ENCODE measurements at places on chromosomes 7 and 10. TPM values are rescaled to one million over a fixed set of nuclear protein-coding genes. Genes with fewer than 3 reads are reported as not detected.

GRCh38 chr10:122245136-122245535 lies 26.0 kb upstream of the BTBD16 start:
- DNase-seq: no peak

DNA sequence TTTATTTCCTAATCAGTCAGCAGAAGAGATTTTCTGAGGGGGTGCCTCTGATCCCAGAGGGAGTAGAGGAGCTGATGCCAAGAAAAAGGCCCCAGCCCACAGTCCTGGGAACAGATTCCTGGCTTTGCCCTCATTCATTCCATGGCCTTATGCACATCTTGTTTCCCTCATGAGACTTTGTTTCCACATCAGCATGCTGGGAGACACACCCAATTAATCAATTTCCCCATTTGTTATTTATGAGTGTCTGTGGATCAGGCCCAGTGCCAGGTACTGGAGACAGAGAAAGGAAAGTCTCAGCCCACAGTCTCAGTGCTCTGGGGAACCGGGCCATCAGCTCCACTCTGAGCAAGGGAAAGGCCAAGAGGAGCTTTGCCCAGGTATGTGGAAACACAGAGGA lies 496.2 kb upstream of the ZMIZ1 start:
- DNase-seq: no peak

The PNLIP gene
- total RNA-seq: 1.3 TPM

DNA sequence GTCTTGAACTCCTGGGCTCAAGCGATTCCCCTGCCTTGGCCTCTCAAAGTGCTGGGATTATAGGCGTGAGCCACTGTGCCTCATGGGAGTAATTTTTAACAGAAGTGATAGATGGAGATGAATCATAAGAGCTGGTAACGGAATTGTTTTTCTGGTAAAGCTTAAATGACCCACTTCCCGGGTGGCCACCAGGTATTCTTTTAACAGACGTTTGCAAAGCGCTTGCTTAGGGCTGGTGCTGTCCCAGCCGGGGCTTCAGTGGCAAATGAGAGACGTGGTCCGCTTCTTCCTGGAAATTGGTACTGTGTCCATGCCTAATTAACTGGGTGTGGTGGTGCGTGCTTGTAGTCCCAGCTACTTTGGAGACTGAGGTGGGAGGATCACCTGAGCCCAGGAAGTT lies 23.5 kb downstream of the CAMK1D start:
- DNase-seq: no peak

The INMT gene
- 0.32 TPM for total RNA-seq

GRCh38 chr7:128891110-128891941 lies 19.2 kb downstream of the KCP start:
- no peak for DNase-seq

GRCh38 chr7:105806592-105807447 lies 69.6 kb downstream of the ATXN7L1 start:
- no peak for DNase-seq

GRCh38 chr10:17472481-17473227 lies 18.3 kb upstream of the ST8SIA6 start:
- DNase-seq: no peak

The PNLIPRP3 gene
- not detected for total RNA-seq

DNA sequence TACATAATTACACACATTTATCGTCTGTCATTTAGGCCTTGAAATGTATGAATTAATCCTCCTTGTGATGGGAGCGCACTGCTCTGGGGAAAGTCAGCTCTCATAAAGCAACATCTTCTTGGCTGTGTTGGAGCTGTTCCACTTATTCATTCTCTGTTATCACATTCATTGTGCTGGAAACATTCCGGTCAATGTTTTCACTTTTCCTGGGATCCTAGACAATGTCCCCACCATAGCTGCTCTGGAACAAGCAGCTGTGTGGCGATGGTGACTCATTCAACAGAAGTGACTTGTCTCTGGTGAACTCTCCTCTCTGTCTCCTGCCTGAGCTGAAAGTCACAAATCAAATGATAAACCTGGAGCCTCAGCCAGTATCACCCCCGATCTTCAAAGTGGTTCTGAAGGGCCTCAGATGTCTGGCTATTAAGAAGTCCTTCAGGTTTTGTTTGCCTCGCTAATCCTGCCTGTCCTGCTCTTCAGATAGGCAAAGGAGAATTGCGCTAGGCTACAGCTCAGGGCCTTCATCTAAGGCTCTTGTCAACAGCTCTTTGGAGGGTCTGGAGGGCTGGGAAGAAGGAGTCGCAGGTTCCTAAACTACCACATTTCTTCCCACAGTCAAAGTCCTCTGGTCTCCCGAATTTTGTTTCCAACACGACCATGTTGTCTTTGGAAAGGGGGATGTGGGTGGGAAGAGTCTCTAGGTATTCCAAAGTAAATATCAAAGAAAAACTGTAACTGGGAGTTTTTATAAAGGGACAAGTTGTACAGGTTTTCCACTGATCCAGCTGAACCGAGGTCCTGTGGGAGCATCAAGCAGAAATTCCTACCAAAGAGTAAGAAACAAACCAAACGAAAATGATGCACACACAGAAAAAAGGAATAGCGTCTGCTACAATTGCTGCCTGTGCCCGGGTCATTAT lies 29.3 kb downstream of the KLF6 start:
- DNase-seq: no peak

The CLIP2 gene
- total RNA-seq: 40.1 TPM

- peak; percentile 69 for DNase-seq
Observed at GRCh38 chr7:6589829-6590644, at the start of gene INTS15. Gene INTS15 (plus strand): TSS chr7:6590021. CDS start chr7:6590284, 263 bp downstream.

DNA sequence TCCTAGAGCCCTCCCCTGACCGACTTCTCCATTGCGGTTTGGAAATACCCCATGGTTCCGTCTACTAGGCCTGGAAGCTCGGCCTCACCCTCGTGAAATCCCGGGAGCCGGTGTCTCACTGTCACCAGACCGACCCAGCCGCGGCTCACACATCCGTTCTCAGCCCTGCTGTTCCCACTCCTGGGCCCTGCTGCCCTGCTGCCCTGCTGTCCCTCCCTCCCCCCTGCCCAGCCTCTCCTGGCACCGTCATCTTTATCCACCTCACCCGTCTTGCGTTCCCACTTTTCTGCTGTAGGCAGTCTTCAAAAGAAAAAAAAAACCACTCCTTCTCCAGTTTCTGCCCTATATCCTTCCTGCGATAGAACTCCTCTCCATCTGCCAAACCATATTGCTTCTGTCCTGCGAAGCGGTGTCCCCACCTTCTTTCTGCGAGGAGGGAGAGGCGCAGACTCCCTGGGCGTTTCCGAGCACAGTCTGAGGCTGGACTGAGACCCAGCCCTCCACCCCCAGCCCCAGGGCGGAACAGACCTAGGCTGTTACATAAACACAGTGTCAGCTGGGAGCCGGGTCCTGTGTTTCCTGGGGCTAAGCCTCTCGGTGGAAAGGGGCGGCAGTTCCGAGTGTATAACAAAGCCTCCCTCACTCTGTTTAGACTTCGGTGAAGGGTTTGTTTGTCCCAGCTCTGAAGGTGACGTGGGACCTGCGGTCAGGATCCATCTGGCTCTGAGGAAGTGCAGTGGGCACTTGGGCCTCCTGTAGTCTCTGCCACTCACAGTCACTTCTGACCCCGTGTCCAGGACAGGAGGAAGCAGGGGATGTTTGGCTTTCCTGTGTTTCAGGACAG lies 2.8 kb downstream of the AGAP3 start:
- no peak for DNase-seq

The TDRD1 gene
- not detected for total RNA-seq

DNA sequence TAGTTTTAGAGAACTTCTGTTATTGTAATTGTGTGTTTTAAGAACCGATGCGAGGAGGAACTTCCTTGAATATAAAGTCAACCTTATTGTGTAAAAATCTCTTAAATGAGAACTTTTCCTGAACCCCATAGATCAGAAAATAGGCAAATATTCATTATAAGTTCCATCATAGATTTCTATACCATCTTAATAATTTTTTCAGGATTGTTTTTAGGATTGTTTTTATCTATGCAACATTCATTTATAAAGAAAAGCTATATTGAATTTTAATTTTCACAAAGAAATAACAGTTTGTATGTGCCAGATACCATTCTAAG lies 1.7 kb upstream of the SMNDC1 start:
- DNase-seq: no peak

DNA sequence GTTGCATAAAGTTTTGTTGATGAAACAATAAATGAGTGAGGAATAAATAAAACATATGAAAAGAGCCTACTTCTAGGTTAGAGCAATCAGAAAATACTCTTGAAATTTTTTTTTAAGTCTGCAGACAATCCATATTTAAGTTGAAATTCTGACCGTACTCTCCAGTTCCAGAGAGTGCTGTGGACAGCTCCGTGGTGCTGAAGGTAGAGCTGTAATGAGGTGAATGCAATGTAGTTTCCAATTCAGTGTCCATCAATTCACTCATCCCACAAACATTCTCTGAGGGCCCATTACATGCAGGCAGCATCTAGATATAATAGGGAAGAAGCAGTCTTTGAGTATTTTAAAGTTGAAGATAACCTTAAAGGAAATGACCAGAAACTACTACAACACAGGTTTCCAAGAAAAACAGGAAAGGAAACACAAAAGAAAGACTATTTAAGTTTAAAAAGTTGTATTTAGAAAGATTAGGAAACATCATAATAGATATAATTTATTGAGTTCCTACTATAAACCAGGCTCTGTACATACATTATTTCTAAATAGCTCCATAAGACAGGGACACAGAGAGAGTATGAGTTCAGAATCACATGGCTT lies 44.0 kb upstream of the CRTAC1 start:
- no peak for DNase-seq

DNA sequence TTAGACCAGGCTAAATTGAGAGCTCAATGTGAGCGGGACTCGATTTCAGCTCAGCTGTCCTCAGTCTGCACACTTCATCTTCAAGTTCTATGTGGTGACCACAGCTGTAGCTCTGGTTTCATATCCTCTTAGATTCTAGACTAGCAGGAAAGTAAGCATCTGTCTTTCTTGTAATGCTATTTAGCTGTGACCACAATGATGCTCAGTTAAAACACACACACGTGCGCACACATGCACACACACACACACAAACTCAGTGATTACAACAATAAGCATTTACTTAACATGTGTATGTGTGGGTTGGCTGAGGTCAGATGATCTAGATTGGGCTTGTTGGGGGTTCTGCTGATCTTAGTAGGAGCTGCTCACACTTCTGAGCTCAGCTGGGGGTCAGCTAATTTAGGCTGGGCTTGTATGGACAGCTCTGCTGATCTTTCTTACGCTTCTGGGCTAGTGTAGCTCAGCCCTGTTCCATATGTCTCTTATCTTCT lies 82.5 kb downstream of the ZNF365 start:
- DNase-seq: no peak

GRCh38 chr7:96322847-96323461 lies 1.1 kb upstream of the SLC25A13 start:
- DNase-seq: no peak

The ECHDC3 gene
- 13.0 TPM for total RNA-seq

The RTKN2 gene
- 7.9 TPM for total RNA-seq

DNA sequence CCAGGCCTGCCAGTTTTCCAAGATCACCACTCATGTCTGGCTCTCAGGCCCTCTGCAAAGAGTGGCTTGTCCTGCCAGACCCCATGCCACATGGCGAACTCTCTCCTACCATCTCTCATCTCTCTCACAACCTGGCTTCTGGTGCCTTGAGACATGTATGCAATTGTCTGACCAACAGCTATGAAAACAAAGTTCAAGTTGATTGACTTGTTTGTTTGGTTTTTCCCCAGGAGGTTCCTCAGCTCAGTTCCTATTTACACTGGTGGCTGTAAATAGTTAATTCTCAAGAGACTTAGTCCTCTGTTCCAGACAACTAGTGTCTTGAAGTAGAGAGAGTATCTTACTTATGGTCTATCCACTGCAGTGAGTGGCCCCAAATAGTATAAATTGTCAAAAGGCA lies 131.8 kb downstream of the SNX10 start:
- DNase-seq: no peak

- no peak for DNase-seq
Observed at GRCh38 chr7:33873518-33873917, 31.8 kb upstream of the BMPER start.

- no peak for DNase-seq
Observed at GRCh38 chr10:124606822-124607221, 137.4 kb downstream of the FAM53B start.

GRCh38 chr7:50562136-50562535 lies 3.1 kb downstream of the DDC start:
- no peak for DNase-seq

The CYP3A5 gene
- 1.5 TPM for total RNA-seq

GRCh38 chr10:120052964-120053702 lies 160.6 kb downstream of the SEC23IP start:
- no peak for DNase-seq

The KEL gene
- 0.91 TPM for total RNA-seq

- no peak for DNase-seq
Observed at GRCh38 chr10:64659311-64659710, 1138.1 kb downstream of the REEP3 start.

- no peak for DNase-seq
Observed at GRCh38 chr7:134731616-134732015, 47.8 kb upstream of the CALD1 start.

DNA sequence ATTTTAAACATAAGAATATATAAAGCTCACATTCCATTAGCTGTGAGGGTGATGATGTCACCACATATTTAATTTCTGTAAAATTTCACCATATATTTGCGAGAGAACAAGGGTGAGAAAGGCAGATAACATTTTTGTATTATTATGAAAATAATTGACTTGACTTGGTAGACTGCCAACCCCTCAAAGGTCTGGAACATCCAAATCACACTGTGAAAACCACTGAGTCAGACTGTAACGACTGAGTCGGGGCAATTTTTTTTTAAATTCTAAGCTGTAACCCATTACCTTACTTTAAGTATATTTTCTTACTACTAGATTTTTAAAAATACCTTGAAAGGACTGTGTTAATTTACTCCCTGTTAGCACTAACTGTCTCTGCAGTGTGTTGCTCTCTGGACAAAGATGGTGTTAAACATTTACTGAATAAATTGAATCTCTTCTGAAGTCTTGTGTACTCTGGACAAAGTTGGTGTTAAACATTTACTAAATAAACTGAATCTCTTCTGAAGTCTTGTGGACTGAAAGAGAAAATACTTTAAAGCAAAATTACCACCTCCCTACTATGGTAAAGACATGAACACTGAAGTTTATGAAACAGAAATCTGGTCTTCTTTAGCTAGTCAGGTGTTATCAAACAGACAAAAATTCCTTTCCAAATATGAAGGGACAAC lies 14.1 kb downstream of the PDZD8 start:
- no peak for DNase-seq

The MAGI2 gene
- 0.22 TPM for total RNA-seq

The UNCX gene
- not detected for total RNA-seq

DNA sequence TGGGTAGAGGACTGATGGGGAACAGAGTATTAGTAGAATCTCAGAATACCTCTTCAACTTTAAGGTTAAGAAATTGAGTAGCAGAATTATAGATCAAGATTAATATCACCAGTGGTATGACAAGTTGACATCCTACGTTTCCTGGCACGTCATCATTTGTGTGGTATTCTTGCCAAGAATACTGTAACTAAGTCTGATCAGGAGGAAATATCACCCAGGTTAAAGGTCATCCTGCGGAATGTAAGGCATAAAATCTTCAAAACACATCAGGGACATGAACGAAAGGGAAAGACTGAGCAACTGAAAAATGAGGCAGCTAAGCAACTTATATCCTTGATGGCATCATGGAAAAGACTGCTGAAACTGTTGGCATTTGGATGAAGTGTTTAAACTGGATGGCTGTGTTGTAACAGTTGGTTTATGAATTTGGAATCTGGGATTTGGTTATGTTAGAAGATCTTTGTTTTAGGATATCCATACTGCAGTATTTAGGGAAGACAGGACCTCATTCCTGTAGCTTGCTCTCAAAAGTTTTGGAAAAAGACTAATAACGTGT lies 86.1 kb downstream of the TRIM24 start:
- no peak for DNase-seq

GRCh38 chr10:110833234-110833940 lies 38.3 kb upstream of the PDCD4 start:
- no peak for DNase-seq

- no peak for DNase-seq
Observed at GRCh38 chr10:79413196-79413595, 32.2 kb downstream of the ZCCHC24 start.

All from HCT116 (cell line).